ENCODE measurements at places on chromosomes 1 and 21. TPM values are rescaled to one million over a fixed set of nuclear protein-coding genes. Genes with fewer than 3 reads are reported as not detected.
A peak's percentile ranks its signal among the peaks of the same experiment; 100 is the strongest.

NBPF4 gene
- 1.7 TPM for total RNA-seq

OR2T11 gene
- not detected for total RNA-seq

- DNase-seq = no peak
Measured at GRCh38 chr1:160539990-160540858, 17.2 kb upstream of the SLAMF6 start.

AKR7A2 gene
- 122 TPM for total RNA-seq

- no peak for DNase-seq
Measured at GRCh38 chr1:179984942-179985341, 30.3 kb downstream of the CEP350 start.

- no peak for DNase-seq
Measured at GRCh38 chr1:65056866-65057265, 90.5 kb upstream of the JAK1 start.

- no peak for DNase-seq
Measured at GRCh38 chr1:85580872-85581801, 576 bp downstream of the CCN1 start.

DNA sequence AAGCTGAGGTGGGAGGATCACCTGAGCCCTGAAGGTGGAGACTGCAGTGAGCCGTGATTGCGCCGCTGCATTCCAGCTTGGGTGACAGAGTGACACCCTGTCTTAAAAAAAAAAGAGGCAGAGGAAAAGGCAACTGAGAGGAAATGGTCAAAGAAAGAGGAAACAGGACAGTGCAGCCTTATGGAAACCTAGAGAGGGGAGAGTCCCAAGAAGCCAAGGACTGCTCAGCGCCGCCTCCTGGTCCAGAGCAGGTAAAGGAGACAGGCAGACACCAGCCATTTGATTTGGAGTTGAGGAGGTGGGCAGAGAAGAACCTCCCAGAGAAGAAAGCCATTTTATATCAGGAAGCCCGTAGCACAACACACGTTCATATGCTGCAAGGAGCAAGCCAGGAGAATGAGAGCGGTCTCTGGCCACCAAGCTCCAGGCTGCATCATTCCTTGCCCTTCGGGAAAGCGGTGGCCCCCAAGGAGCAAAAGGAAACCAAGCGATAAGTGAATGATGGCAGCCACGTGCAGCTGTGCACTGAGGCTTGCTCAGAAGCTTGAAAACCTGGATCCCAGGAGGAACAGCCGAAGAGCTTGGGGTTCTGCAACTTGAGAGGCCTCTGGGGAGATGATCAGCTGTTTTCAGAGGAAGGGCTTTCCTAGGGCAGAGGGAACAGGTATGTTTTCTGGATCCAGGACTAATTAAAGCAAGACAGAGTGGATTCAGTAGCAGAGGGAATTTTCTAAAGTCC lies 33.7 kb downstream of the LRRC42 start:
- DNase-seq = no peak

- DNase-seq = no peak
Measured at GRCh38 chr1:164261691-164262240, 297.2 kb upstream of the PBX1 start.

- DNase-seq = peak; percentile 64
Measured at GRCh38 chr21:34986561-34987500, 62.3 kb downstream of the RUNX1 start.

OR2L3 gene
- not detected for total RNA-seq

CDA gene
- 47.1 TPM for total RNA-seq

ZNF593OS gene
- not detected for total RNA-seq

IVL gene
- not detected for total RNA-seq

LDLRAD2 gene
- total RNA-seq = not detected

GRCh38 chr1:184761969-184762485 lies 7.4 kb upstream of the EDEM3 start:
- no peak for DNase-seq

- DNase-seq = peak; percentile 63
Measured at GRCh38 chr1:200891774-200892157, 2.9 kb upstream of the INAVA start.

- DNase-seq = no peak
Measured at GRCh38 chr1:65404941-65405340, 15.5 kb upstream of the LEPR start.

MFSD2A gene
- total RNA-seq = 76.7 TPM

DNA sequence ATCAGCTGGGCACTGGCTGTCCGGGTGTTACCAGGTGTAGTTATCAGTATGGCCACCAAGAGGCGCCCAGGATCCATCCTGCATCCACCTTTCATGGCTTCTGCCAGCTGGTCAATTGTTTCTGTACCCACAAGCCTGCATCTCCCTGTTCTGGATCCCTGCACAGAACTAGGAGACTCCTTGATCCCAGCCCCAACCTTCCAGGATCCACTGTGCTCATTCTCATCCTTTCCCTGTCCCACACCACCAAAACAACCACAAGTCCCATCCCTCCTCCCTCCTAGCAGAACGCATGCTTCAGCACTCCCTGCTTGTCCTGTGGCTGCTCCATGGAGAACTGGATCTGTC lies 27.2 kb upstream of the FOXE3 start:
- peak; percentile 77 for DNase-seq

DNA sequence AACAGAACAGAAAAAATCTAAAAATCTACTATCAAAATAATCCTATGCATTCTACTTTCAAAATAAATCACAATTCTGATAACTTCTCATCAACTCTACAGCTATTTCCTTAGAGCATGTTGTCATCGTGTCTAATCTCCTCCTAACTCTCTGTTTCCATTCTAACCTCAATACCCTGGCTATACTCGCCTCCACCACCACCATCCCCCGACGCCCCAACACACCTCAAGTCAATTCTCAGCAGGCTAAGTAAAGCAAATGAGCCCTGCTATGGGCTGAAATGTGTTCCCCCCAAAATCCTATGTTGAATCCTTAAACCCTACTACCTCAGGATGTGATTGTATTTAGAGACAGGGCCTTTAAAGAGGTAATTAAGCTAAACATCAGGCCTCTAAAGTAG lies 34.6 kb downstream of the NRDC start:
- DNase-seq = no peak

FCRL6 gene
- total RNA-seq = 2.4 TPM

GRCh38 chr1:15066191-15066590 lies 87.4 kb upstream of the TMEM51 start:
- DNase-seq = no peak

- DNase-seq = no peak
Measured at GRCh38 chr1:101363891-101364318, 127.1 kb downstream of the S1PR1 start.

- DNase-seq = no peak
Measured at GRCh38 chr1:172723251-172723650, 64.3 kb downstream of the FASLG start.

- DNase-seq = no peak
Measured at GRCh38 chr1:101431956-101432510, 195.2 kb downstream of the S1PR1 start.
